ENCODE measurements at places on chromosomes 6 and 20.

DNA sequence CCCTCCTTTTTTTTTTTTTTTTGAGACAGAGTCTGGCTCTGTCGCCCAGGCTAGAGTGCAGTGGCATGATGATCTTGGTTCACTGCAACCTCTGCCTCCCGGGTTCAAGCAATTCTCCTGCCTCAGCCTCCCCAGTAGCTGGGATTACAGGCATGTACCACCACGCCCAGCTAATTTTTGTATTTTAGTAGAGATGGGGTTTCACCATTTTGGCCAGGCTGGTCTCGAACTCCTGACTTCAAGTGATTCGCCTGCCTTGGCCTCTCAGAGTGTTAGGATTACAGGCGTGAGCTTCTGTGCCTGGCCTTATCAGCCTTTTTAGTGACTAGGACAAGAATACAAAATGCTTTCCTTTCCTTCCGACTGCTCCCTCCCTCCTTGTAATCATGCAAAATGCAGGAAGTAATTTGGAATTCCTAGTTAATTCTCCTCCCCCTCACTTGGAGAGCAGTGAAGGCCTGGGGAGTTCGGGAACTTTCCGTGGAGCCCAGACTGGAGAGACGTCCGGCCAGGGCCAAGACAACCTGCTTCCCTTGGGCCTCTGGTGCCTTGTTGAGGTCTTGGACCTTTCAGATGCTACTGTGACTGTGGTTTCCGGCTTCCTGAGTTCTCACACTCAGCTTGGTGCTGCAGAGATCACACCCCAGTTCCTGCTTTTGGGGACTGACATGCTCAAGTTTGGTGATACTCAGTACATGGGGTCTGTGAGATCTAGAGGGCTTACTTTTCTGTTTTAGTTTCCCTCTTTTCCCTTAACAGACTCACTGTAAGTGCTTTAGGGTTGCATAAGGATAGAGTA is 3.9 kb upstream of the PHF20 start:
- peak; percentile 87 for DNase-seq

DNA sequence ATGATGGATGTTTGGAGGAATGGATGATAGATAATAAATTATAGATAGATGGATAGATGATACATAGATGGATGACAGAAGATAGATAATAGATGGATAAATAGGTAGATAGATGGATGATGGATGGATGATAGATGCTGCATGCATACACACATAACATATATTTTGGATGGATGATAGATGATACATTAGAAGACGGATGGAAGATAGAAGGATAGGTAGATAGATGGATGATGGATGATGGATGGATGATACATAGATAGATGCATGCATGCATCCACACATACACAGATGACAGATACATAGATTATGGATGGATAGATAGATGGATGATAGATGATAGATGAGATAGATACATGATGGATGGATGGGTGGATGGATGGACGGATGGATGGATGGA is 387.8 kb downstream of the TAF4 start:
- DNase-seq, result no peak

DNA sequence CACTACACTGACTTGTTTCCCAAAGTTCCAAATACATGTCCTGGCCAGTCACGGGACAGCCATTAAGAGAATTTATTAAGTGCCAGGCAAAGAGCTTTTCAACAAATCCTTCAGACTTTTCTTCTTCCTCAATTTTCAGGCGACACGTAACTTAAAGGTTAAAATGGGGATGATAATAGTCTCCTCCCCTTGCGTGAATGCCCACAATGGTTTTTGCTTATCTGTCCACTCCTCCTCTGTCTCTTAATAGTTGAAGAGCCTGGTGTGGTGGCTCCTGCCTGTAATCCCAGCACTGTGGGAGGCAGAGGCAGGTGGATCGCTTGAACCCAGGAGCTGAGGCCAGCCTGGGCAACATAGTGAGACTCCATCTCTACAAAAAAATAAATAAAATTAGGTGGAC is 11.4 kb upstream of the PARD6B start:
- DNase-seq, result no peak

DNA sequence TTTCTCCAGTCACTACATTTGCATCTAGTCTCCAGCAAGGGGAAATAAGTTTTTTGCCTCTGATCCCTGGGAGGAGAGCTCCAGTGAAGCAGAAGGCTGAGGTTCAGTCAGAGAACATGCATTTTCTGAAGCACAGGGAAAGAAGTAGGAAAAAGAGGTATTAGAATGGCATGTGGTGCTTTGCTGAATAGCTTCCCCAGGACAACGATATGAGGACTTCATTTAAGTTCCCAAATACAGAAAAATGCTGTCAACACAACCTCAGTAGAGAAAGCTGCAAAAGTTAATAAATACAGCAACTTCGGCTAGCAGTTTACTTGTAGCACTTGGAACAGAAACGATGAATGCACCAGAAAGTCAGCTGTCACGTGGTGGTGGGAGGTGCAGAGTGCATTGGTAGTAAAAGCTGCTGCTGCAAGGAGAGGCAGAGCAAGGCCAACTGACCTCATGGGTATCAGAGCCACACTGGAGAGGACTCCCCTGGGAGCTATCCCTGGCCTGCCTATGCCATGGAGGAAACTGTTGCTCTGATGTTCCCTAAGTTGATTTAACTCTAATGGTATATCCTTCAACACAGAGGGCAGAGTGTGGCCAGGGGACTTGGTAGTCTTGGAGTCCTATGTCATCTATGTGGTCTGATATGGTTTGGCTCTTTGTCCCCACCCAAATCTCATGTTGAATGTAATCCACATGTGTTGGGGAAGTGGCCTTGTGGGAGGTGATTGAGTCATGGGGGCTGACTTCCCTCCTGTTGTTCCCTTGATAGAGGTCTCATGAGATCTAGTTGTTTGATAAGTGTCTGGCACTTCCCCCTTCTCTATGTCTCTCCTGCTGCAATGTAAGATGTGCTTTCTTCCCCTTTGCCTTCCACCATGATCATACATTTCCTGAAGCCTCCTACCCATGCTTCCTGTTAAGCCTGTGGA is 85.9 kb downstream of the ADTRP start:
- no peak for DNase-seq

DNA sequence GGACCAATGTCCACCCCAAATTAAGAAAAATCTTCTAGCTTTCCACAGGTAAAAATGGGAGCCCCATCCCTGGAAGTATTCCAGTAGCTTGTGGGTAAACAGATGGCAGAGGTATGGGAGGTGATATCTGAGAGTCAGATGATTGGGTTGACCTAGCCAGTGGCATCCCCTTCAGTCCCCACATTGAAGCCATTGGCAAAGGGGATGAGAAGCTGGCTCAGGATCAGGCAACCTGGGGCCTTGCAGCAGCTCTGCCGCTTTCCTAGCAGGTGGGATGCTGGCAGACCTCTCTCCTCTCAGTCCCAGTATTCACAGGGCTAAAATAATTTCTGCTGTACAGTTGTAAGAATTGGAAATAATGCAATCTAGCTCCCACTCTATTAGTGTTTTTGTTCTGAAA is 108.9 kb upstream of the KCNG1 start:
- no peak for DNase-seq

- DNase-seq, result peak; percentile 39
Measured at GRCh38 chr6:126170978-126171382, 168.9 kb upstream of the CENPW start.

DNA sequence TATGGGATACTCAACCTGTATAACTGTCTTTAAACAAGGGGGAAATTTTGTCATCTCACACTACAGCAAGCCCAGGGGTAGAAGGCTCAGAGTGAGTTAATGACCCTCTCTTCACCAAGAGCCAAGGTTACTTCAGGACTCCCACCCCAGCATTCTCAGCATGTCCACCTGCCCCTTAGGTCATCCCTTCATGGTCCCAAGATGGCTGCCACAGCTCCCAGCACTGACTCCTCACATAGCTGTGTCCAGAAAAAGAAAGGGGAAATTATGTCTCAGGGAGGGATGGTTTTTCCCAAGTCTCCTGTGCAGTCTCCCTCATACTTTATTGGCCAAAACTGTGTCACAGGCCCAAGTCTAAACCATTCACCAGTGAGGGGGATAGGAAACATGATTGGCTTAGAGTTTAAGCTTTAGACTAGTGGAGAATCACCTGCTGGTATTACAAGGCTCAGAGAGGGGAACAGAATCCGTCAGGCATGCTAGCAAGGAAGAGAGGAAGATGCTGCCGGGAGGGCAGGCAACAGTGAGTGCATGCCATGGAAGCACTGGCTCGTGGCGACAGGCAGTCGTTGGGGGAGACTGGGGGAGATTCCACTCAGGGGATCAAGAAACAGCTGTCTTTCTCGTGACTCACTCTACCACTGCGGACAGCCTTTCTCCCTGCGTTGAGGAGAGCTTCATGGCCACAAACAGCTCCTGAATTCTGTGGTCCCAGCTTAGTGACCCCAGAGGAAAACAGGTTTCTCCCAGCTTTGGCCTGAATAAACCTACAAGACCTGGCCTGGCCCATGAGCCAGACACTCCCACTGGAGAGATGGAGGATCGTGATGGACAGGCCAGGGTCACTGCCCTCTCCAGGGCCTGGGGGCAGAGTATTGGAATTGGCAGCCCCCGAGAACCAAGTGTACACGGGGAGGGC is 37.2 kb downstream of the HM13 start:
- DNase-seq, result no peak

GRCh38 chr6:6891125-6891721 is 216.5 kb upstream of the RREB1 start:
- DNase-seq, result no peak

- peak; percentile 39 for DNase-seq
Measured at GRCh38 chr6:31836047-31836473, 8.5 kb downstream of the HSPA1B start.

GRCh38 chr6:7805078-7805849 is 79.4 kb downstream of the BMP6 start:
- no peak for DNase-seq

DNA sequence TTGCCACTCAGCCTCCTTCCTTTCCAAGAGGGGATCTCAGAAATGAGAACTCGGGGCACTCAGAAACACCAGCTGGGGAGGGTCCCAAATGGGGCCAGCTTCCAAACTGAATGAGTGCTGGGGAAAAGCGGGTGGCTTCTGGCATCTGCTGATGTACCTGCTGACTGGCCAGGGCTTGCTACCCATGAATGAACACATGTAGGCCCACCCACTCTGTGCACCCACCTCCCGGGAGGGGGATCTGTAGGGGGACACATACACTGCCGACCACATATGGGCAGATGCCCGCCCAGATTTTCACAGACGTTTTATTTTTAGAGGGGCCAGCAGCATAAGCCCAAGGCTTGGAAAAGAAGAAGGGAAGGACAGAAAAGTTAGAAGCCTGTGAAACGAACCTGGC is 231.9 kb upstream of the RNF24 start:
- no peak for DNase-seq

GRCh38 chr20:3352202-3352601 is 55.3 kb downstream of the DNAAF9 start:
- no peak for DNase-seq

GRCh38 chr6:87139236-87139635 is 16.1 kb upstream of the ZNF292 start:
- DNase-seq, result peak; percentile 76

Measured in B cell (primary cell).